Fibroblast of skin of abdomen (primary cell): ENCODE measurements at places on chromosomes 7 and 10.

GRCh38 chr7:158422887-158423560 lies 164.6 kb downstream of the PTPRN2 start:
- no peak for DNase-seq

- no peak for DNase-seq
Measured at GRCh38 chr10:43959364-43960134, 310.9 kb upstream of the ZNF32 start.

- DNase-seq: peak; percentile 77
Measured at GRCh38 chr10:43692051-43692825, 43.6 kb upstream of the ZNF32 start.

- no peak for DNase-seq
Measured at GRCh38 chr10:44995581-44995913, 5.2 kb upstream of the ZNF22 start.

DNA sequence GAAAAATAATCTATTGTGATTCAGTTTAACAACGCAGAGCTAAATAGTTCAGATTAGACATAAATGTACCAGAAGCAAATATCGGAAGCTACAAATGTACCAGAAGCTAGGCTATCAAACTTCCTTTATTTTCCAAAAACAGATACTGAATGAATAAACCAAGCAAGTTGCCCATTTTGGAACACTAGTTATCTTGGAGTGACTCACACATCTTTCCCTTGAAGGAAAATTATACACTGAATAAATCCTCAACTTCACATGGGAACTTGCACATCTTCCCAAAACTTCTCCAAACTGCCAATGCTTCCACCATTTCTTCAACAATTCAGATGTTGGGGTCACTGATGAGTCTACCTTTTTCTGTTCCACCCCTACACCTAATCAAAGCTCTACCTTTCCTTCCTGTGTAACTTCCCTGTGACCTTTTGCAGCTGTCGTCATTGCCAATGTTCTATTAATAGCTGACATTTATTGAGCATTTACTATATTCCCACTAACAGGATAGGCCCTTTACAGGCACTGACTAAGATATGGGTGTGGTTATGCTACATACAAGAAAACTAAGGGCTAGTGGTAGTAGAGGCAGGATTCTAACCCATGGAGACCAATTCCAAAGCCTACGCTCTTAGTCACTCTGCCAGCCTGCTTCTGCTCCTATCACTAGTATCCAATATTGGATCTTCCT lies 22.7 kb downstream of the RELN start:
- DNase-seq: no peak

DNA sequence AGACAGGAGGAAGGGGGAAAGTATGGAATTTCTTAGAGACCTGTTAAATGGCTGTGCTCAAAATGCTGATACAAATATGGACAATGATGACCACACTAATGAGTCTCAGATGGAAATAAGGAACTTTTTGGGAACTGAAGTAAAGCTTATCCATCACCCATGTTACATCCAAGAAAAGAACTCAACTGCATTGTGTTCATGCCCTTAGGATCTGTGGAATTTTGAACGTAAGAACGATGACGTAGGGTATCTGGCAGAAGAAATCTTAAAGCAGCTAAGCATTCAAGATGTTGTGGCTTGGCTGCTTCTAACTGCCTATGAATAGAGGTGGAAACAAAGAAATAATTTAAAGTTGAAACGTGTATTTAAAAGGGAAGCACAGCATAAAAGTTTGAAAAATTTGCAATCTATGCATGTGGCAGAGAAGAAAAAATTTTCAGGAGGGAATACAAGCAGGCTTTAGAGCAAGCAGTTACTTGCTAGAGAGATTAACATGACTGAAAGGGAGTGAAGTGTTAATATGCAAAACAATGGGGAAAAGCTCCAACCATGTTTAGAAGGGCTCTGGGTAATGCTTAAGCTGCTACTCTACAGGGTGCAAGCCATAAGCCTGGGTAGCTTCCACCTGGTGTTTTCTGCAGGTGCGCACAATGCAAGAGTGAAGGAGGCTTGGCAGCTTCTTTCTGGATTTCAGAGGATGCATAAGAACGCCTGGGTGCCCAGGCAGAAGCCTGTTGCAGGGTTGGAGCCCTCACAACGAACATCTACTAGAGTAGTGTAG lies 499.7 kb upstream of the SEMA3D start:
- peak; percentile 15 for DNase-seq

DNA sequence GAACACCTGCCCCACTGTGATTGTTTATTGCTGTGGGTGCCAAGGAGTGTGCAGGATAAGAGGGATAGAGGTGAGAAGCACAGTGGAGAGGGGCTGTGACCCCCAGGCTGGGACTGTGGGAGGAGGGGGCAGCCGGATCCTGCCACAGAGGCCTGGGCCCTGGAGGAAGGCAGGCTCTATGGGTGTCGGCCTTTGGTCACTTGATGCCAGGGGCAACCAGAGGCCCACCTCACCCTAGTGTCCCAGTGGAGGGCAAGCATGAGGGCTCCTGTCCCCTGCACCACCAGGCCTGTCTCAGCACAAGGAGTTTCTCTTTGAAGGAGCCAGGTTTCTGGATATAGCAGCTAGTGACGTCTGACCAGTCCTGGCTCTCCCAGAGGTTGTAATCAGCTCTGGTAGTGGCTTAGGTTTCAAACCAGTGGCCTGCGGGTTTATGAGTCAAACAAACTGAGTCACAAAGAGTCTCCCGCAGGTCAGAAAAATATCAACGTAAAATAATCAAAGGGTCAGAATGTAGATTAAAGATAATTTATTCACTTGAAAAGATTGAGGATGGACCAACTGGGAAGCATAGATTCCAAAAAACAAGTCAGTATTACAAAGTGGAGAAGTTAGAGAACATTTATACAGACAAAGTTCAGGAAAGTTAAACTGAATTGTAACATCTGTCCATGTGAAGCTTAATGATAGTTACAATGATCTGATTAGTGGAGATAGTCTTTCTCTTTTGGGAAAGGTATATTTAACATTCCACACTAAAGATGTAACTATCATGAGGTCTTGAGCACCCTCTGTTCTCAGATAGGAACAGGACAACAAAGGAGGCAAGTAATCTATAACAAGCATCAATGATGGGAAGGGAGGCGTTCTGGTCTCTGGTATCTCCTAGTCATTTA lies 37.2 kb upstream of the ZNF488 start:
- DNase-seq: peak; percentile 6

GRCh38 chr10:111077785-111078504 lies 1.1 kb downstream of the ADRA2A start:
- DNase-seq: no peak

DNA sequence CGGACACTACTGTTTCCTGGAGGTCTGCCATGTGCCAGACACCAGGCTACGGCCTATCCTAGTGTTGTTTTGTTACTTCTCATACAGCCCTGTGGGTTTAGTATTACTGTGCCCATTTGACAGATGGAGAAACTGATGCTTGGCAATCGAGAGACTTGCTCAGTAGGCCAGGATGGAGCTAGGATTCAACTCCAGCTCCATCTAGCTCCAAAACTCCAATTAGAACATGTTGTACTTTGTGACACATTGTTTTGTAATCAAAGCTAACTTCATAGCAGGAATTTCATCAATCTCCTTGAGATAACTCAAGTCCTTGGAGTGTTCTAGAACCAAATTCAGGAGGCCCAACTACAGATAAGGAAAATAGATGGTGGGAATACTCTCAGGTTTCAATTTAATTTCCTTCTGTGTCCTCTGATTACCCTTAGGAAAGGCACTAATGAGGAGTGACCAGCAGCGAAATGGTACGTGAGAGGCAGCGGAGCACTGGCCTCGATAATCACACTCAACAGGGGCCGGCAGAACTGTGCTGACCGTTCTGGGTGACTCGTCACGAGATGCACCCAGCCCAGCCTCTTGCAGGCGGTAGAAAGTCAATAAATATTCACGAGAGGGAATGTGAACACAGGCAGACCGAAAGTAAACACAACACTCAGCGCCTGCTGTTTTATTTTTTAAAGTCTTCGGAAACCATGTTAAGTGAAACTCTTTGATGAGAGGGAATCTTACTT lies 269.6 kb upstream of the NEBL start:
- no peak for DNase-seq

- no peak for DNase-seq
Measured at GRCh38 chr10:119191881-119192280, 13.3 kb upstream of the PRDX3 start.

DNA sequence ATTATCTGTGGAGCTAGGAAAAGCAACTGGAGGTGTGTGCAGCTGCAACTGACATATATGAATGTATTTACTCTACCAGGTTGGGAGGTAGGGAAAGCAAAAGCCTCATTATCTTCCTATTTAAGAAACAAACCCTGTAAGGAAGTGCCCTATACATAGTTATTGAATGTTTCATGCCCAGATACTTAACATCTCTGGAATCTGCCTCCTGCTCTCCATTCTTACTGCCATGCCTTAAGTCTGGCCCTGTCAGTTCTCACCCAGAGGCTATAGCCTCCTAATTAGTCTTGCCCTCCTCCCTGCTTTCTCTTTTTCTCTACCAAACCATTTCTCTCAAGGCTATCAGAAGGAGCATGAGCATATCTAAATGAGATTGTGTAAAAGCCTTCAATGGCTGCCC lies 542.6 kb upstream of the LRRN3 start:
- no peak for DNase-seq

DNA sequence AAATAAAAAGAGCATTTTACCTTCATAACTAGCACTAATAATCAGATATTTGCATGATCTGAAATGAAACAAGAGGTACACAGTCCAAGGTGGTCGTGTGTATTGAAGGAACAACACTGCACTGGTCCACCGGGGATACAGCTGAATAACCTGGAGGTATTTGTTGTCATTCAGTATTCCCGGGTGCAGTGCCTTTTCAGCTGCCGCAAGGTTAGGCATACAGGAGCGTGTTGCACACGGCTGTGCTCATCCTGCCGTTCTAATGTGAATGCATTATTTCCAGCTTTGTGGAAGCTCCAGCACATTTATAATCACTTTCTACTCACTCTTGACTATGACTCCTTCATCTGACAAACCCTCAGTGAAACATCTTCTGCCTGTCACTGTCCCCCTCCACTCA lies 377.8 kb downstream of the GFRA1 start:
- DNase-seq: no peak

DNA sequence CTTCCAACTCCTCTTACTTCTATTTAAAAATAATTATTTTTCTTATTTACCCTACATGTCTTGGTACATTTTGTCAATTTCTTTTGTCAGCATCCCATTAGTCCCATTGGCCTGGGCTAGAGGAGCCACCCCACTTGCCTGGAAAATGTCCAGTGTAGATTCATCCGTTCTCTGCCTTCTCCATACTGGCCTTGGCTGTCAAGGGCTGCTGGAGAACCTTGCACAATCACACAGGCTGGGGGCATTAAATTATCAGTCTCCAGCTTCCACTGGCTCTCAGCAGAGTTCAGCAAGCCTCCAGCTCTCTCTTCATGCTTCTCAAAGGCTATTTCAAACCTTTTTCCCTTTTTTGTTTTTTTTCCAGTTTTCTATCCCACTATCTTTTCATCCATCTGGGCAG lies 13.8 kb upstream of the ZCCHC24 start:
- no peak for DNase-seq

DNA sequence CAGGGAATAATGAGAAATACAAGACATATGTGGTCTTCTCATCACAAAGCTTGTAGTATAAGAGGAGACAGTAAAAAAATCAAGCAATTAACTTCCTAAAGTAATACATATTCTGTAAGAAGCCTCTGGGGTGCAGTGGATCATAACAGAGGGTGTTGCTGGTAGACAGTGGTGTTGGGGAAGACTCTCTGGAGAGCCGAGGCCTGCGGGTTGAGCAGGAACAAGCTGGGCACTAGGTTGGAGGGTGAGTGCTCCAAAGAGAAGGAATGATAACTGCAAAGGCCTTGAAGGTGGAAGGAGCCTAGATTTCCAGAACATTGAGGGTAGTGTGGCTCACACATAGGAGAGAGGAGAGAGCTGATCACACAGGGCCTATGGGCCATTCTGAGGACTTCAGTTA lies 1.5 kb downstream of the GIMAP4 start:
- no peak for DNase-seq

- peak; percentile 52 for DNase-seq
Measured at GRCh38 chr10:28312572-28312971, 9.7 kb upstream of the MPP7 start.

GRCh38 chr7:142030294-142030693 lies 34.6 kb downstream of the MGAM start:
- no peak for DNase-seq

- DNase-seq: no peak
Measured at GRCh38 chr7:24476227-24476626, 97.0 kb upstream of the PALS2 start.

- no peak for DNase-seq
Measured at GRCh38 chr10:97525086-97525485, 26.4 kb downstream of the UBTD1 start.
